ENCODE measurements at places on chromosomes 13 and 19.

- DNase-seq, result peak; percentile 51
Observed at GRCh38 chr19:3210347-3211017, 14.0 kb upstream of the CELF5 start.

- DNase-seq, result no peak
Observed at GRCh38 chr19:18149596-18149975, 3.4 kb upstream of the PIK3R2 start.

GRCh38 chr13:72383646-72384045 lies 343.8 kb downstream of the MZT1 start:
- DNase-seq, result no peak

DNA sequence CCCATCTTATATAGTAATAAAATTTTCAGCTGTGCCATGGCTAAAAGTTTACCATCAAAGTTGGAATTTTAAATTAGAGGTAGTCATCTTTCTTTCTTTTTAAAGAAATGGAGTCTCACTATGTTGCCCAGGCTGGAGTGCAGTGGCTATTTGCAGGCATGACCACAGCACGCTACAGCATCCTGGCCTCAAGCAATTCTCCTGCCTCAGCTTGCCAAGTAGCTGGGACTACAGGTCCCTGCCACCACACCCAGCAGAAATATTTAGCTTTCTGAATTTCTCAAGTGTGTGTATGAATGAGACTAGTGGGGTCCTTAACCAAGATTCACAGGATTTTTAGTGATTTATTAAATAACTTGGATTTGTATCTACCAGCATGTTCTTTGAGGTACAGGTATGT lies 30.5 kb upstream of the USPL1 start:
- DNase-seq, result no peak

DNA sequence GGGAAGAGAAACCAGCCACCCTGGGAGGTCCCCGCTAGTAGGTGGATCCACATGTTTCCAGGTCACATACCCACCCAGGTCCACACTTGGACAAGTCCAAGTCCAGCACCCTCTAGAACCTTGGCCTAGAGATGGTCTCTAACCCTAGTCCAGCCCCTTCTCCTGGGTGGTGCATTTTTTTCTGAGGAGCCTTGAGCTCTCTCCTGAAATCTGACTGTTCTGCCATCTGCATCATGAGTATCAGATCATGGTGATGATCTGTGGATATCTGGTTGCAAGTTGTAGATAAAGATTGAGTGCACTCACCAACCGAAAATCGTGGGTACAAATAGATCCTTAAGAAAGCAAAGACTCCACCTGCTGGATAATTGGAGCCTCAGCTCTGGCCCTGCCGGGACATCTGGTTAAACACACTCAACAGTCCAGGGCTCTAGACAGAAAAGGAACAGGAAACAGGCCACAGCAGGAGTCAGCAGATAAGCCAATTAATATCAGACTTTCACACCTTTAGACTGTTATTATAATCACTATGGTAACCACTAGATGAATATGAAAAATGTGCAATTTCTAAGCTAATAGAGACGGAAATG lies 41.1 kb downstream of the GPR12 start:
- no peak for DNase-seq

DNA sequence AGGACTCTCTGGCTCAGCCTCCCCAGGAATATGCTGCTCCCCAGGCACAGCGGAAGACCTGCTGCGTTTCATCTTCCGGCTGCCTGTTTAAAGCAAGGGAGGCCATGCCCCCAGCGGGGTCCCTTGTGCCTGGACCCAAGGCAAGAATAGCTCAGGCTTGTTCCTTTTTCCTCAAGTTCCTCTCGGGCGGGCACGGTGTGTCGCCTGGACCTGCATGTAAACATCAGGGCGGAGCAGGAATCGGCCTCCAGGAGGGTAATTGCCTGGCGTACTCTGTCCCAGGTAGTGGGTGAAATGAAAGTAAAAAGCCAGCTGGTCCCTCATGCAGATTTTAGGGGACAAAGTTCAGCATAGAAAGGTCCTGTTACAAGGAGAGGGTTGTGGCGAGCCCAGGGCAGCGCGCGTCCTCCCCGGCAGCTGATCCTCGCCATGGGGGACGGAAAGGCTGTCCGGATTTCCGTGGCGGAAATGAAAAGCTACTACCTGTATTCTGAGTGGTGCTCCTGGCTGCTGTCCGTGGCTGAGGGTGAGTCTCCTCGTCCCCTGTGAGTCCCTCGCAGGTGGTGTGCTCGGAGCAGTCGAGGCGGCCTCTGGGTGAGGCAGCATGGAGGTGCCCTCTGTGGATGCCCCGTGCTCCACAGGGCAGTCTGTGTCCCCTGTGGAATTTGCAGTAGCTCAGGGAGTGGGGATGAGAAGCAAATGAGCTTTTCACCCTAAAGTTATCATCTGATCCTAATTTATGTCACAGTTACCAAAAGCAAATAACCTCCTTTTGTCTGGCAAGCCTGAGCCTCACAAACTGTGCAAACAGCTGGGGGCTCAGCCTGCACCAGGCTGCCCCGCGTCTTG lies 16.2 kb downstream of the MCF2L start:
- DNase-seq, result no peak

Measured in RCC 7860 (cell line).